ENCODE measurements at places on chromosomes 3 and 15.
A peak's percentile ranks its signal among the peaks of the same experiment; 100 is the strongest.

GRCh38 chr3:170565495-170565894 lies 20.4 kb downstream of the SLC7A14 start:
- DNase-seq = no peak

DNA sequence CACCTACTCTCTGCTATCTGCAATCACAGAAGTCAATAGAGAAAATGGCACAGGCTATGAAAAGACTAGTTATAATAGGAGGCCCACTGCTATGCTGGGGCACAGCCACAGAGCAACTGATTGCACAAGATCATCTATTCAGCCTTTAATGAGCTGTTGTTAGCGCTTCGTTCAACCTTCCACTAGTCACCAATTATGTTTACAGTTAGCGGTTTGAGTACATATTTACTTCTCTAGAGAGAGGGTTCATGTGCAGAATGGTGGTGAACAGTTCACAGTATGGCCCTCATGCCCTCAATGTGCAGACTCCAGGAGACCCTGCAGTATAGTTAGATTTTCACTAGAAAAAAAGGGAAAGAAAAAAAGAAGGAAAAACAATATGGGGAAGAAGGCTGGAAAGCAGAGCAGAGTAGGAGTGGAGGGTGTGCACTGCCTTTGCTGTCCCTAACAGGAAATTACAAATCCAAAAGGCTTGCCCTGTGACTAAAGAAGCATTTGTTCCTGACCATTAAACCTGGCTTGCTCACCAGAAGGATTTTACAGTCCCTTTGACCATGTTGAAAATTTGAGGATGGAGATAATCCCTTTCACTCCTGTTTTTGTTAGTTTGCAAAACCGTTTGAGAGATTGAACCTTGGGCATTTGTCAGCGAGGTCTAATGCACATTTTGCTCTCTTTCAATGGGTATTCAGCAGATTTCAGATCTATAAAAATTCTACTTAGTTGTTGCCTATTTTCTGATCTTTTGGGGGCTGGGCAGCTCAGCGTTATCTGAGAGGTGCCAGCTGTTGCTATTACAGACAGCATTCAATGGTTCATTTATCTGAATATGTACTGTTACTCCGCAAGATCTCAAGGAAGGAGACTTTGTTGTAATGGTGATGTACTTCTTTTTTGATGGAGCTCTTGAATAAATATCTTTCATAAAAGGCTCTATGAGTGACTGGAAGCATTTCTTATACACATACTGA lies 296.1 kb downstream of the LSAMP start:
- DNase-seq = no peak

- DNase-seq = no peak
These were observed 31.4 kb upstream of the ABHD5 start for GRCh38 chr3:43659250-43659880.

DNA sequence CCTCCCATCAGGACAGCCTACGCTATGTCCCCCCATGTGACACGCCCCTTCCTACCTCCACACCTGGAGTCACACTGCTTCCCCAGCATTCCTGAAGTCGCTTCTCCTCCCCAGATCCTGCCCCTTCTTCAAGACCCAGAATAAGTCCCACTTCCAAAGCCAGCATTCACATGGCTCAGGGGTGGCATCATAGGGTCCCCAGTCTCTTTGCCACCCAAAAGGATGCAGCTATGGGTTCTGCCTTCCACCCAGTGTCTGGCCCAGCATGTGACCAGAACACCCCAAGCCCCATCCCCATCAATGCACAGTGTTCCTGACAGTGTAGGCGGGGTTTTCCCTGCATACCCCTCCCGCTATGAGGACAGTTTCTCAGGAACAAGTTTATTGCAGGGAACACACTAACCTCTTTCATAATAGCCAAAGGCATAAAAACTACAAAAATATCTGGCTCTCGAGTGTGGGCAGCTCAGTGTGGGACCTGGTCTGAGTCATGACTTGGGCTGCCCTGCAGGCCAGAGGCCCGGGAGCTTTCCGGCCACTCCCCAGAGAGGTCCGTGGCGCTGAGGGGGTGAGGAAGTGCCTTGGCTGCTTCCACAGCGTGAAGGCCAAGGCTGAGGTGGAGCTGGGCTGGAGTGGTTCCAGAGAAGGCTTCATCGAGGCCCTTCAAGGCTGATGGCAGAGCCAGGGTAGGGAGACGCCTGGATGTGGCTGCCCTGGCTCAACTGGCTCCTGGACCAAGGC lies 5.8 kb downstream of the ISLR start:
- peak; percentile 89 for DNase-seq

DNA sequence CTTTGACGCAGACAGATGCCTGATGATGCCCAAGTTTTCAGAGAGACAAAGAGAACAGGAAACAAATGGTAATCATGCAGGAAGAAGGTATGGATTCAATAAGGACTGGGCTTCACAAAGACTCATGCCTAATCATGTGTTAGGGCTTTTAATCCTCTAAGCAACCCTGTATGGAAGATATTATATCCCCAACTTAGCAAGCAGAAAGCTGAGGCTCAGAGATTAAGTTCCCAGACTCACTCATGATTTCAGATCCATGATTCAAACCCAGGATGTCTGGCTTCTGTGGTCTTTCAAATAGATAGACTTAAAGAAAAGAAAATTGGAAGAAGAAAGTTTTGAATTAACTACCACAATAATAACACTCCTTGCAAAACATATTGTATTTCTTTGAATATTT lies 4.1 kb upstream of the CLASP2 start:
- DNase-seq = peak; percentile 9

DNA sequence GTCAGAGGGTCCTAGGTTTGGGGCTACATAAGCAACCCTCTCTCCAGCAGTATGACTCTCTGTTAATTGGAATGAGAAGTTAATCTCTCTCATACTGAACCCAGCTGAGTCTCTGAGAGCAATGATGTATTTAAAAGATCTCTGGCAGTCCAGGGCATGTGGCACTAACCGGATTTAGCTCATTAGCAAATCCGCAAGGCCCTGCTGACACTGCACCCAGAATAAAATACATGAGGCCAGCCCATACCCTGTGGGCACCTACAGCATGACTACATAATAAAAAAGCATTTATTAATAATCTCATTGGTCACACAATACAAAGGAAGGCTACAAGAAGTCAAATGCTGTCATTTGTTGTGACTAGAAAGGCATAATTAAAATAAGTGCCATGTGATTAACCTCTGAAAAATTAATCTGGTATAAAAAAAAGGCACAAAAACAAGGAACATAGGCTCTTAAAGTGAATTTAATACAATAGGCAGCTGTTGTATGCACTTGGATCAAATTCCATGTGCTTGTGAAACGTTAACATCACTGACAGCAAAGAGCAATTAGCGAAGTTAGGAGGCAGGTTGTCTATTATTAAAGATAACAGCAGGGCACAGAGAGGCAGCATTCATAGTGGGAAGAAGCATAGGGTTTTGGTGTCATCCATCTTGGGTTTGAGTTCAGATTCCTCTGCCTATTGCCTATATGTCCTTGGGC lies 381.2 kb downstream of the WDR72 start:
- DNase-seq = no peak

- DNase-seq = peak; percentile 4
These were observed 798 bp downstream of the GCHFR start for GRCh38 chr15:40764629-40765103.

- DNase-seq = no peak
These were observed 279.2 kb upstream of the KCNH8 start for GRCh38 chr3:18868911-18869689.

- DNase-seq = no peak
These were observed 662.4 kb upstream of the BCHE start for GRCh38 chr3:166499636-166500035.

DNA sequence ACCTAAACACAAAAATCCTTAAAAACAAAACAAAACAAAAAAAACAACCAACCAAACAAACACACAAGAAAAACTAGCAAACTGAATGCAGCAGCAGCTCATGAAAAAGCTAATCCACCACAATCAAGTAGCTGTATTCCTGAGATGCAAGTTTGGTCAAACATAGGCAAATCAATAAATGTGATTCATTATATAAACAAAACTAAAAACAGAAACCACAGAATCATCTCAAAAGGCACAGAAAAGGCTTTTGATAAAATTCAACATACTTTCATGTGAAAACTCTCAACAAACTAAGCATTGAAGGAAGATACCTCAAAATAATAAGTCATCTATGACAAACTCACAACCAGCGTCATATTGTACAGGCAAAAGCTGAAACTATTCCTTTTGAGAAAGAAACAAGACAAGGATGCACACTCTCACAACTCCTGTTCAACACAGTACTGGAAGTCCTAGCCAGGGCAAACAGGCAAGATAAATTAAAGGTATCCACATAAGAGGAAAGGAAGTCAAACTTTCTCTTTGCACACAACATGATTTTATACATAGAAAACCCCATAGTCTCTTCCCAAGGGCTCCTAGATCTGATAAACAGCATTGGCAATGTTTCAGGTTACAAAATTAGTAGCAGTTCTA lies 495.1 kb upstream of the SGO1 start:
- no peak for DNase-seq
